ENCODE measurements at places on chromosomes 1 and 21. TPM values are rescaled to one million over a fixed set of nuclear protein-coding genes. Genes with fewer than 3 reads are reported as not detected.

Gene NUCKS1
- 87.9 TPM for total RNA-seq

Gene SH2D1B
- not detected for total RNA-seq

Gene FCGR2B
- total RNA-seq = not detected

Gene EDEM3
- total RNA-seq = 40.1 TPM

Gene PHGDH
- 72.9 TPM for total RNA-seq

Gene BNIPL
- total RNA-seq = not detected

Gene ALDH4A1
- 6.4 TPM for total RNA-seq

Gene CRNN
- total RNA-seq = not detected

Gene FCMR
- total RNA-seq = 1.6 TPM

Gene TCEANC2
- 2.2 TPM for total RNA-seq

Gene CLDN17
- not detected for total RNA-seq

Gene MRAP
- total RNA-seq = 5.3 TPM

Gene MYOCOS
- not detected for total RNA-seq

Gene GON4L
- total RNA-seq = 16.4 TPM

Gene RBP7
- total RNA-seq = not detected

Measured in cardiac ventricle fibroblast (primary cell).